ENCODE measurements at places on chromosomes 5 and 9. TPM values are rescaled to one million over a fixed set of nuclear protein-coding genes. Genes with fewer than 3 reads are reported as not detected.

The PELO gene
- 7.8 TPM for total RNA-seq

DNA sequence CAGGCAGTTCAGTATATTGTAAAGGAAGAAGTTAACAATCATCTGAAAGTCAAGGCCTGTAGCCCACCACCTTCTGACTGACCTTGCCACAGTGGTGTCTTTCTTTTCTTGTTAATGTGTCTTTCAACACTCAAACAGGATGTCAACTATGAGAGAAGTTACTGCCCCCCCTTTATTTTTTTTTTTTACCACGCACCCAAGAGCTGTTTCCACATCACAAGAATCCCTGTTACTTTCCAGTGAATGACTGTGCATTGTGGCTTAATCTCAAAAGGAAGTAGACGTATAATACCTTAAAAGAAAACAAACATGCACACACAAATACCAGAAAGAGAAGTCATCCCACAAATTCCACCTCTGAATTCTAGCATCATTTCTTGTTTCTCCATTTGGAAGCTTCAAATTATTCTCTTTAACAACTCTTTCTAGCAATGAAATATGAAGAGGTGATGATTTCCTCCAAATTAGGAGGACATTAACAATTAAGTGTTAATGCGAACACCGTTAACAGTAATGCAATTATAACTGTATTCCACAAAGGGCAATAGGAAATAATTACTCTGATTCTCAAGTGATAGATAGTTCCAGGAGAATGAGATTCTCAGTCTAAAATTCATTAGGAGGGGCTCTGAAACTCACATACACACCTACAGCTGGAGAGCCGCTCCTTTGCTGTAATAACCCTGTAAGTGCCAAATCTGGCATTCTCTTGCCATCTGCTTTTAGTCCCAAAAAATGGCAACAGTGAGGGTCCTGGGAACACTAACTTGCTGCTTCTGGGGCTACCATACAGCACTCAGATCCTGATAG lies 201.0 kb downstream of the EFNA5 start:
- peaks cover 4% of the 10 kb centered on the region for H3K27me3 ChIP-seq
- peaks cover 10% of the 10 kb centered on the region for H3K4me1 ChIP-seq
- H3K4me3 ChIP-seq = no peak overlapping the region
- DNase-seq = no peak
- H3K36me3 ChIP-seq = no peaks in the 10 kb centered on the region

DNA sequence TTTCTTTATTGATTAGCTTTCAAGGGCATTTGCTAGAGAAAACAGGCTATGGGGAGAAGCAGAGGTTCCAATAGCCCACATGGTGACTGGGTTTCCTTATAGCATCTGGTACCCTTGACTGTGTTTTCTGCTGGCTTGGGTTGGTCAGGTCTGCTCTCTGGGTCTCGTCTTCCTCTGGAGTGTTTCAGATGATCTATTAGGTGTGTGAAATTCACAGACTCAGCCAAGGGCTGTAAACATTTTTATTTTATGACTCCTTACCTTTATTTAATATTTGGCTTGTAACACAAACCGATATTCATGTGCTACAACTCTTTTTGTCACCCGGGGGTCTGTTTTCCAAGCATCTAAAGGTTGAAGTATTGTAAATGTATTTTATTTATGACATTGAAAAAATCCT lies 338.9 kb downstream of the GADD45G start:
- no peak for DNase-seq
- no peak overlapping the region for H3K27ac ChIP-seq
- H3K27me3 ChIP-seq = peaks cover 17% of the 10 kb centered on the region

DNA sequence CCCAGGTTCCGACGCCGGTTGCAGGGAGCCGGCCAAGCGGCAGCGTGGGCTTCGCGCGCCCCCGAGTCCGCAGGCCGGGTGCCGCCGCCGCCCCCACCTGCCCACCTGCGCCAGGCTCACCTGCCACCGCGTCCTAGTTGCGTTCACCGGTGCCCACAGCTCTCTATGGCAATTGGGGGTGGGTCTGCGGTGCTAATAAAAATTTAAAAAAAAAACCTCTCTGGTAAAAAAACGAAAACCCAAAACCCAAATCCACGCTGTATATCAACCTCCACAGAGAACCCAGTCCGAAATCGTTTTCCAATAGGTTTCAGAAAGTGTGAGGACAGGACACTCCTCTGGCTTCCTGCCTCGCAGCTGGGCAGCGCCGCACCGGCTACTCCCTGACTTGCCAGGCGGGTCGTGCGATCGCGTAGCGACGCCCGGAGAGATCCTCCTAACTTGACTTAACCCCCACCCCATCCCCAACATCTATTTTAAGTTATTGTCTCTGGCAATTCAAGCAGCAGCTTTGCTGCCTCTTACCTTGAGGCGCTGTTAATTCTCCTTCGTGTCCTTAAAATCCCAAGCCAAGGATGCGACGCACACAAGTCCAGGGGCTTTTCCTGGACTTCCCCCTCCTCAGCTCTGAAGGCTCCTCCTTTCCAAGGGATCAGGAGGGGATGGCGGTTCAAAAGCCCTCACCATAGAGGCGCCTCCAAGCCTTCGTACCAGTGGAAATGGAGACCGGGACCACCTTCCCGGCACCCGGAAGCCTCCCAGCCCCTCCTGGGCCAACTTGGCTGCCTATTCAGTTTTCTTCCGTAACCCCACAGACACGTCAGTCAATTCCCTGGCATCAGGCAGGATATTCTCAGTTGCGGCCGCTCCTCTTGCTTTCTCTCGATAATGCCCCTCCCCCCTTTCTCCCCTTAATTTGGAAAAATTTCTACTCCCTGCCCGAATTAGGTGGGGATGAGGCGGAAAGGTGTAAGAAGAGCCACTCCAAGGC lies 1639.4 kb upstream of the C9orf72 start:
- H3K36me3 ChIP-seq = no peaks in the 10 kb centered on the region
- peaks cover 44% of the 10 kb centered on the region for H3K27me3 ChIP-seq
- no peak overlapping the region for H3K4me3 ChIP-seq
- H3K4me1 ChIP-seq = peaks cover 8% of the 10 kb centered on the region
- no peak for DNase-seq
- no peak overlapping the region for H3K27ac ChIP-seq

The SLC6A7 gene
- total RNA-seq = not detected

The BHMT gene
- not detected for total RNA-seq

Data from activated CD4-positive, alpha-beta T cell treated with anti-CD3 and anti-CD28 coated beads, Interleukin-2, amount 10 ng/mL, durations not matched to agents 7 days and 5 days (primary cell).